ENCODE measurements at places on chromosomes 3 and 15.

DNA sequence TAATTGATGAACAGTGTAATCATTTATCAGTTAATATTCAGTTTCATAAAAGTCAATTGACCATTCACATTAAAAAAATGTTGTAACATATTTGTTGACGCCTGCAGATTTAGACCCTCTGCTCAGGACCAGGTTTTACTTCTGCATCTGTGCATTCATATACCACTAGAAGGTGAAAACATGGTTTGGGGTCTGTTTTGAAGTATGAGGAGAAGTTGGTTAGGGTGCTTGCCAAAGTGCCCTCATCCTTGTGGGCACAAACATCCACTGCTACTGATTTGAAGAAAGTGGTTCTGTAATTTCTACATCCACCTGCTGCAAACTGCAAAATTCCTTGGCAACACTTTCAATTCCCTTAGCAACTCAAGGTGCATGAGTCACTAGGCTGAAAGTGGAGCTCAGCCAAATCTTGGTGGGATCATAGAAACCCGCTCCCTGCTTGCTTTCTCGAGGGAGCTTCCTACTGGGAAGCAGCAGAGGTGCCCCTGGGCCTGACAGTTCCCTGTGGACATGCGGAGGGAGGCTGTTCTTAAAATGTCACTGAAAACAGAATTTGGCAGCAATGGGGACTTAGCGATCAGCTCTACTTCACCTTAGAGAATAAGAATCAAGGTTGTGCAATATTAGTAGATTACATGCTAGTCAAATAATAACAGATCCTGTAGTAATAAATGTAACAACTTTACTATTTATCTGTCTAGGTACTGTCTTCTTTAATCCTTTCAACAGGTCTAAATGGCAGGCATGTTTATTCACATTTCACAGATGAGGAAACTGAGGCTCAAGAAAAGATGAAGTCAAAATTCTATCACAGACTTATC lies 301.0 kb upstream of the TBL1XR1 start:
- DNase-seq, result no peak

DNA sequence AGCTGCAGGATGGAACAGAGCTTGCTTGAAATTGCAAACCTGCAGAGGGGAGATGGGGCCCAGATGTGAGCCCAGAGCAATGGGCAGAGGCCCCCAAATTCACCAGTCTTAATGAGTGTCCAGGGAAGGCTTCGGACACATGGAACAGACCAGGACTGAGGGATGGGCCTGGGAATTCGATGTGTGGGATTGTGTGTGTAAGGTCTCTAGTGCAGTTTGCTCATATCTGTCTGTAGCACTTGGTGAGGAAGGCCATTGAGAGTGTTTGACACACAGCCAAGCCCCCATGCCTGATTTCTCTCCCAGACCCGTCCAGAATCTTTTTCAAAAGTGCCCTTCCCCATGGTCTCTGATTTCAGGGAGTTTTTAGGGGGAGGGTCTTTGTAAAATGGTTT lies 17.2 kb downstream of the TEX264 start:
- no peak for DNase-seq

DNA sequence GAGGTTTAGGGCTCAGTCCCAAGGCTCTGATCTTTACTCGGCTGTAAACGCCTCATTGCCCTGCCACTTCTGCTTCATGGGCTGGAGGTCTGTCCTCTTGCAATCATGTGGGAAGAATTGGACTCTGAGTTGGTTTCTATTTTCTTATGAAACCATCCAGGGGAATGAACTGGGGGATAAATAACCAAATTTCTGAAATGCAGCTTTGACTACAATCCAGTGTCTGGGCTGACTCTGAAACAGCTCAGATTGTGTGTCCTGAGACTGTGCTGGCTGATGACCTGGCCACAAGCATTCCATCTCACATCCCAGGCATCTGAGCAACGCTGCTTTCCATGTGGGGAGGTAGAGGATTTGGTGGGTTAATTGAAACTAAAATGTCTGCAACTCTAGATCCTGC lies 71.0 kb upstream of the GALNT15 start:
- DNase-seq, result no peak

DNA sequence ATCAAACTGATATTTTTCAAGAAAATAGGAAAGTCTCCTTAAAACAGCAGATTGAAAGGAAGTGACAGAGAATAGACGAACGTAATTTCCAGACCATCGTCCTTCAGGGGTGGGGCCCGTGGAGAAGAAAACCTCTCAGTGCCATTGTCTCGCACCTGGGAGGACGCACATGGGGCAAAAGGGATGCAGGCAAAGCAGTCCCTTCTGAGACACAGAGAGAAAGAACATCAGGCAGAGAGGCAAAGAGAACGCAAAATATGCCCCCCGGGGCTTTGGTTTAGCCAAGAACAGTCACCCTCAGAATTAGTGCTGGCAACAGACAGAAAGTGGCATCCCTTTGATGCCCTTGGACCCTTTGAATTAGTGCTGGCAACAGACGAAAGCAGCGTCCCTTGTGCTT lies 37.0 kb downstream of the MUC20 start:
- no peak for DNase-seq

GRCh38 chr3:177601152-177601551 lies 403.9 kb upstream of the TBL1XR1 start:
- DNase-seq, result no peak

DNA sequence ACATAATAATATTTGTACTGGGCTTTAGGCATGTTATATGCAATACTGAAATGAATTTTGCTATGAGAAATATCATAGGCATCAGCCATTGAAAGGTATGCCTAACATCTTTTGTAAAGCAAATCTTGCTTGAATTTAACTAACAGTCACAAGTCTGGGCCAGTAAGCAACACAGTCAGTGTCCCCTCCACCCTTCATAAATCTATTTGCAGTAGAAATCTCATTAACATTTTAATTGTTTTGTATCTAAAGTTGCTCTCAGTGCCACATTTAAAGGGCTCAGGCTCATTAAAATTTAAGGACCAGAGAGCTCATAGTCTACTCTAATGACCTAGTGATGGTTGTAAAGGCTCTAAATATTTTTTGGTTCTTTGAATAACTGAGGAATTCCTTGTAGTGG lies 167.2 kb upstream of the GOLIM4 start:
- no peak for DNase-seq

DNA sequence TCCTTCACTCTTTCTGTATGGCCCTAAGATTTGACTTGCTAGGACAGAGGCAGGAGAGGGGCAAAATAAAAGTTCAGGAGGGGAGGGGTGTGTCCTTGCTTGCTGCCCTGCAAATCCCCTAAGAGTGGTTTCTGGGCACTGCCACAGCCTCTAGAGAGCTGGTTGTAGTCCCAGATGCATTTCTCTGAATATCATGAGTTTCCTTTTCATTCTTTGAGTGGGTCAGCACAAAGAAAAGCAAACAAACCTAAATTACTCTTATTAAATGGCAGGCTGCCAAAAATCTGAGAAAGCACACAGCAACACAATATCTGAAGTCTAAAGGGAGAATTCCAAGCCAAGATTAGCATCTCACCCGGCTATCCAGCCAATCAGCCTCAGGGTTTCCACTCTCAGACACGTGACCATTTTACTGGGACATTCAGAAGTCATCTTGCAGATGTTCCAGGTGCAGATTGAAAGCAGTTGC lies 919.3 kb downstream of the TUSC7 start:
- DNase-seq, result no peak

DNA sequence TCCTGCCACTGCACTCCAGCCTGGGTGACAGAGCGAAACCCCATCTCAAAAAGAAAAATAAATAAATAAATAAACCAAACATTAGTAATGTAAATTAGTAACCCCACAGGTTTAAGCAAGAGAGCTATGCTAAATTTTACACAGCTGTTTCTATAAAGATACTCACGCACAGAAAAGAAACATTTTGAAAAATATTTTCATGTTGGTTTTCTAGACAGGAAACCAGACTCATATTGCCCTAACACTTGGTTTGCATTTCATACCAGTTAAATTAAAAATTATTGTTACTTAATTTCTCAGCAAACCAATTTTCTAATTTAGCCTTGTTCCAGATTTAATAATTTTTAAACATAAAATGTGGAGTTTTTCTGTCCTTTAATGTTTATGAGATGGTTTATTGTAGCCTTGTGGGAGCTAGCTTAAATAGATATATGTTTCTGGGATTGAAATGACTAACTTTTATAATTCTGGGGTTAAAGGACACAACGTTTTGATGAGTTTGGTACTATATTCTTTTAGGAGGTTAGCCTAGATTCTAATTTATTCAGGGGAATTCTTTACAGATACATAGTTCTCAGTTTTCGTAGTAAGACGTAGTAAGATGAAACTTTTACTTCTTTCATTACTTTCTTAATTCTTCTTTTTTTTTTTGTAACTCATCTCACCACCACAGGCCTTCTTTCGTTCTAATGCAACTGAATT lies 42.6 kb upstream of the SLC4A7 start:
- DNase-seq, result no peak

DNA sequence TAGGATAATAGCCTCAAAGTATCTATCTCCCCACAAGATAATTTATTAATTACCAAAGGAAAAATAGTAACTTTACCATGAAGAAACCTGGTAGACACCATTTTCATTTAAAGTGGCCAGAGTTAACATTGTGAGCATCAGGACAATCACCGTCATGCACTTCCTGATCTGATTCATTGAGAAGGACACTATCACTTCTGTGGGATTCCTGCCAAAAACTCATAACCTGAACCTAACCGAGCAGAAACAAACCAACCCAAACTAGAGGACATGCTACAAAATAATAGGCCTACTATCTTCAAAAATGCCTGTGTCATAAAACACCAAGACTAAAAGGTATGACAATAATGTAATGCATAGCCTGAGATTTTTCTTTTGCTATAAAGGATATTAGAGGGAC lies 39.0 kb downstream of the FSIP1 start:
- no peak for DNase-seq

DNA sequence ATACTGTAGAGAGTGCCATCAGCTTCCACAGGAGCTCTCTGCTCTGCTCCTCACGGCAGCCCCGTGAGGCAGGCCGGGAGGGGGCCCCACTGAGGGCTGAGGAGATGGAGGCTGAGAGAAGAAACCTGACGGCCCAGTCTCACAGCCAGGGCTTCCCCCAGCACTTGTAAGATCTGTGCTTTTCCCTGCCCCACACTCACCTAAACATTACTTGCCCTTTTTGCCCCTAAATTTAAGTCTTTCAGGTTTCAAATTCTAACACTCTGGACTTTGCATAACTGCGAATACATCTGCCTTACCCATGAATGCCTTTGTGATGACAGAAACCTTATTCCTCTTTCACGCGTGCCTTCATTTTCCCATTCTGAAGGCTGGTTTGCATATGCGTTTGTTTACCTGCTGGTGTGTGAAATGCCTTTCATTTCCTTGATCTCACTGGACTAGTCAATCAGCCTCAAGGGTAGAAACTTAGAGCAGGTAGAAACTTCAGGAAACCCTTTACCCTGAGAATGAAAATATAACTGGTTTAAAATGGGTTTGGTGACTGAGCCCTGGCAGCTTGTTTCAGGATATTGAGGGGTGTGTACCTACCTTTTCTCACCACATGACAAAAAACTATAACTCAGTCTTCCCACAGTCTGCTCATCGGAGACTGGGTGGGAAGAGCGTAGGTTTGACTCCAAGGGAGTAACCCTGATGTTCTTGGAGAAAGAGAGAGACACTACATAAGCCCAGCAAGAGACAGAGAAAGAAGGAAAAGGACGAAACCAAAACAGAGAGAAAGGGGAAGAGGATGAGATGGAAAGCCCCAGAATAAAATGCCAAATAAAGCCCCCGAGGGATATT lies 20.1 kb downstream of the SLC12A8 start:
- DNase-seq, result peak; percentile 41

- no peak for DNase-seq
These were observed 59.9 kb upstream of the COL8A1 start for GRCh38 chr3:99578339-99578970.

GRCh38 chr15:47908486-47908885 lies 191.2 kb downstream of the SEMA6D start:
- DNase-seq, result no peak

GRCh38 chr3:113560271-113560670 lies 27.9 kb downstream of the SIDT1 start:
- DNase-seq, result no peak

DNA sequence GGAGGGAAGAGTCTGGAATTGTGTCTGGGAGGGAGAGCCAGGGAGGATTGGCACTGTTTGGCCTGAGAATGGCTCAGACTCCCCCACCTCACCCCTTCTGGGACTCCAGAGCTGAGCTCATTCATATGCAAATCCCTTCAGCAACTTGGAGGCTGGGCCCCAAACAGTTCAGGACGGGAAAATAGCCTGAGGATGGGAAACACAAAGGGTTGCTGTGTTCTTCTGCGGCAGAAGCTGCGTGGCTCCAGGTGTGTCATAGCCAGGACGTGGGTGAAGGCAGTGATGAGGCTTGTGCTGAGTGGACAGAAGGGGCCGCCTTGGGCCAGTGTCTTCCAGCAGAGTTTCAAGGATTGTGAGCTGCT lies 16.6 kb downstream of the MASP1 start:
- no peak for DNase-seq

DNA sequence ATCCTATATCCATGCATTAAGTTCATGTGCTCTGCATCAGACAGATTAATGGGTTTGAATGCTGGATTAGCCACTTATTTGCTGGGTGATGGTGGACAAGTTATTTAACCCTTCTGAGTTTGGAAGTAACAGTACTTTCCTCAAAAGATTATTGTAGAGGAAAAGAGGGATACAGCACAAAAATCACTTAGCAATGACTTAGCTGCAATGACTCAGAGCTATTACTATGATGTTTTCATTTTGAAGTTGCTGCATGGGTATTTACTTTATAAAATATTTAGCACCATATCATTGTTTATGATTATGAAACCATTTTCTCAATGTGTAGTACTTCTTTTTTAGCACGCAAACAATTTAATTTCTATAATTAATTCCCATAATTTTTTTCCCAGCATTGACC lies 248.4 kb downstream of the MYRIP start:
- DNase-seq, result no peak

GRCh38 chr3:31572236-31573004 lies 39.7 kb downstream of the STT3B start:
- no peak for DNase-seq

GRCh38 chr15:39184701-39185390 lies 396.0 kb upstream of the THBS1 start:
- no peak for DNase-seq

DNA sequence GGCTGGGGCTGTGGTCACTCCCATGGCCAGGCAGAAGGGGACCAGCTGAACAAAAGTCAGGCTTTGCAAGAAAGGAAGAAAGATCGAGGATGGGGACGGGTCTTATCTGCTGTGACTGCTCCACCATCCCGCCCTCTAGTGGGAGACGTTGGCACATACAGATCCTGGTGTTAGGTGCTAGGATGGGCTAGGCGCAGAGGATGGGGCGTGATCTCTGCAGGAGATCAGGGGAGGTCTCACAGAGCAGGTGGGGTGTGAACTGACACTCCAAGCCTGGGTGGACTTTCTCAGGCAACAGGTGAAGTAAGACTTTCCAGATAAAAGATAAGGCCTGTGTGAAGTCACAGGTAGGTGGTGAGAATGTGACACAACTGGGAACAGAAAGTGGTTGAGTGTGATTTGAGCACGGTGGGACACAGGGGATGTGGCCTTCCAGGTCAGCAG lies 141.9 kb upstream of the SMAD3 start:
- peak; percentile 36 for DNase-seq

DNA sequence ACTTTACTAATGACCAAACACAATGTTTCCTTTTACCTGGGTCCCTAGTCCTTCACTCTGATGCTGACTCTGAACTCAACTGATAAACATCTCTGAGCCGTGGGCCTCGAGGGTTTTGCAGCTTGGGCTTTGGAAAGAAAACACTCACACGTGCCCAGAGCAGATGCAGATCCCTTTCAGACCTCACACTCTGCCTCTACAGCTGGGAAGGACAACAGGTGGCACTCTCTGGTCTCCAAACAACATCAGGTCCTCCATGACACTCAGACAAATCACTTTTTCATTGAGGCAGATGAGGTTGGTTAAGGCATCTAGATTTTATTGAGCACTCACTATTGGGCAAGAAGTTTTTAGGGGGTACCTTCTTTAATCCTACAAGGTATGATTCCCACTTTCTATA lies 64.7 kb upstream of the NTRK3 start:
- DNase-seq, result no peak
